ENCODE measurements at places on chromosomes 7 and 10. TPM values are rescaled to one million over a fixed set of nuclear protein-coding genes. Genes with fewer than 3 reads are reported as not detected.

GRCh38 chr7:5183899-5184298, 6.1 kb upstream of the WIPI2 start:
- no peak for DNase-seq

The IL6 gene
- 20.7 TPM for total RNA-seq

- DNase-seq: no peak
Observed at GRCh38 chr10:71831646-71832552, 19.2 kb downstream of the PSAP start.

The ANKRD30A gene
- not detected for total RNA-seq

The NPC1L1 gene
- 46.0 TPM for total RNA-seq

DNA sequence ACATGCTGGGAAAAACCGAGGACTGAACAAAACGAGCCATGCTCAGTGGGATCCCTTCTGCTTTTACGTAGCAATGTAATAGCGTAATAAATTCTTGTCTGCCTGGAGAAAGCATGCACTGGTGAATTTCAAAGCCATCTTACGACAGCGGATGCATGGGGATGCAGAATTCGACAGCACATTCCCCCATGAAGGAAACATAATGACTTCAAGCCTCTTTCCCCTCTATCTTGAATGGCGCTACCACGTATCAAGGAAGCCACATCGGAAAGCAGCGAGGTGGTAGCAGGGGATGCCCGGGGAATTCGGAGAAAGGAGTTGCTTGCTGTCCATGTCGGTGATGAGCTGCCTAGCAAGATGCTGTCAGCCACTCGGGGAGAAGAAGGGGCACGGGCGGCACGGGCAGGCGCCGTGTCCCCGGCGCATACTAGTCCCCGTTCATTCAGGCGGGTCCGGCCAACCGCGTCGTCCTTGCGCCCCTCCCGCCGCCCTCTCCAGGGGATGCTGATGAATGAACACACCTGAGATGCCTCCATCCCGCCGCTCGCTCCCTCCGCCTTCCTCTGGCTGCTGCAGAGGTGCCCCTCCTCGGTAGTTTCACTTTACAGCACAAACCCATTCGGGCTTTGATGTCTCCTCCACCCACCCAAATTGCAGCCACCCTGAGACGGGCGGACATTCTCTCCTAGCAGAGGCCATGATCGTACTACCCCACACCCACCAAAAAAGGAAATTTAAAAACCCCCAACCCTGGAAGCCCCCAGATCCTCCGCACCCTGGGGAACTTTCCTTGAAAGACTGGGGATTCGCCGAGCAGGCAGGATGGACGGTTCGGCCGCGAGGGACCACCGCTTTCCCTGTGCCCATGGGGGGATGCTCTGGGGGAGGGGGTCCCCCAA, 644 bp downstream of the SORBS1 start:
- DNase-seq: peak; percentile 38

The BTBD16 gene
- not detected for total RNA-seq

GRCh38 chr10:130243015-130243414, 106.8 kb downstream of the GLRX3 start:
- DNase-seq: no peak

The AMPH gene
- total RNA-seq: not detected

DNA sequence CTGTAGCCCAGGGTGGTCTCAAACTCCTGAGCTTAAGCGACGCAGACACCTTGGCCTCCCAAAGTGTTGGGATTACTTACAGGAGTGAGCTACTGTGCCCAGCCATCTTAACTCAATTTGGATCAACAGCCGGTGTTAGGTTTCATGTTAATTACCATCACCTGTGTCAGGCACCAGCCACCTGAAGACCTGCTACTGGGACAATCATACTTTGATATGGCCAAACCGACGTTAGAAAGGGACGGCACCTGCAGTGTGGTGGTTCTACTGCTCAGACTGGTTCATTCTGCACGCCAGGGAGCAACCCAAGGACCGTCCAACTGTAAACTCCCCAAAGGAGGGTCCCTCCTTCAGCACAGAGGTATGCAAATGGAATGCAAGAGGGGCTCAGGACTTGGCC, 74.2 kb upstream of the CYTH3 start:
- DNase-seq: no peak

- no peak for DNase-seq
Observed at GRCh38 chr7:133699386-133699785, 427.8 kb upstream of the LRGUK start.

GRCh38 chr10:111873621-111874135, 309.9 kb downstream of the GPAM start:
- DNase-seq: no peak

DNA sequence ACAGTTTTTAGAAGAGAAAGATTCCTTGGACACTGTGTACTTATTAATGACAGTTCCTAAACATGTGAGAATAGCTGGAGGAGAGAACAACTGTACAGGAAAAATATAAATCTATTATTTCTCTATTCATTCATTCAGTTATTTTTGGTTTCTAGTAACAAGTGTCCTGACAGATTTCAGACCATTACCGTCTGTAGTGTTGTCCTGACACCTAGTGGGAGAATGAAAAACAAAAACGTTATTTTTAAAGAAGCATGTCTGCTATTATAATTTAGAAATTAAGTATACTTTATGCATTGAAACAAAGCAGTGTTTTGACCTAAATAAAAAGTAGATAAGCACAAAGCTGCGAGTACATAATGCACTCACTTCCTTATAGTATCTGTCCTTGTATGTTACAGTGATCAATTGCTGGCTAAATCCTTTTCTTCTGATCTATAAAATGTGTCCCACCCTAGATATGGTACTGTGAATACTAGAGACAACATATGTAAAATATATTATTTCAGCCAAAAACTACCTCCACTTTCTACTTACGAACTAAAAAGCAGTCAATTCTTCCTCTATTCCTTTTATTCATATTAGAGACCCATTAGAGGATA, 575.6 kb downstream of the ARL4A start:
- peak; percentile 25 for DNase-seq

DNA sequence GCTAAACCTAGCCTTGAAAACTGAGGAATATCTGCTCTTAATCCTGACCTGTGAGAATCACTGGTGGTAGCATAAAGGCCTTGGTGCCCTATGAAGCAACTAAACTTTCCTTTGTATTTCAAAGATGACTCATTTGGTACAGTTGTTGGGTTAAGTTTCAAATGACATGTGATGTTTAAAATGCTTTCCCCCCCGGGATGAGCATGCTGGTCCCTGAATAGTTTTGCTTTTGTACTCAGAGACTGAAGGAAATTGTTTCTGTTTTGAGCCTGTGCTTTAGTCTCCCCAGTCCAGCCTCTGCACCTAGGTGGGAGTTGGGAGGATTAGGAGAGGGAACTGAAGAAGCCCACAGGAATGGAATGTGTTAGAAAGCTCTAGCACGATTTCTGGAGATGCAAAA, 258.9 kb upstream of the NPY start:
- no peak for DNase-seq

DNA sequence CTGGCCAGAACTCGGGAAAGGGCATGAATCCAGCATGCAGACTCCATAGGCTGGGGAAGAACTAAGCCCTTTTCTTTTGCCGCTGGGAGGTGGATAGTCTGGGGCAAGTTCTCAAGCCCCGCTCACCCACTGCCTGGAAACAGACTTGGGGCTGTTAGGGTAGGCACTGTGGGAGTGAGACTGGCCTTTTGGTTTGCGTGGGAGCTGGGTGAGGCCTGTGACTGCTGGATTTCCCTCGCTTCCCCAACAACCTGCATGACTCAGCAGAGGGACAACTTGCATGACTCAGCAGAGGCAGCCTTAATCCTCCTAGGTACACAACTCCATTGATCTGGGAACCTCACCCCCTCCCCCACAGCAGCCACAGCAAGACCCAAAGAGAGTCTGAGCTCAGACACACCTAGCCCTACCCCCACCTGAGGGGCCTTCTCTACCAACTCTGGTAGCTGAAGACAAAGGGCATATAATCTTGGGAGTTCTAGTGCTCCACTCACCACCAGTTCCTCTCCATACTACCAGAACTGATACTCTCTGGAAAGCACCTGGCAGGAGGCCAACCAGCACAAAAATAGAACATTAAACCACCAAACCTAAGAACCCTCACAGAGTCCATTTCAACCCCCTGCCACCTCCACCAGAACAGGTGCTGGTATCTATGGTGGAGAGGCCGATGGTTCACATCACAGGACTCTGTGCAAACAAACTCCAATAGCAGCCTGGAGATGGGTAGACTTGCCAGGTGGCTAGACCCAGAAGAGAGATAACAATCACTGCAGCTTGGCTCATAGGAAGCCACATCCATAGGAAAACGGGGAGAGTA, 81.4 kb upstream of the LAMB4 start:
- DNase-seq: peak; percentile 66

GRCh38 chr10:70109064-70109729, 23.4 kb downstream of the AIFM2 start:
- no peak for DNase-seq

DNA sequence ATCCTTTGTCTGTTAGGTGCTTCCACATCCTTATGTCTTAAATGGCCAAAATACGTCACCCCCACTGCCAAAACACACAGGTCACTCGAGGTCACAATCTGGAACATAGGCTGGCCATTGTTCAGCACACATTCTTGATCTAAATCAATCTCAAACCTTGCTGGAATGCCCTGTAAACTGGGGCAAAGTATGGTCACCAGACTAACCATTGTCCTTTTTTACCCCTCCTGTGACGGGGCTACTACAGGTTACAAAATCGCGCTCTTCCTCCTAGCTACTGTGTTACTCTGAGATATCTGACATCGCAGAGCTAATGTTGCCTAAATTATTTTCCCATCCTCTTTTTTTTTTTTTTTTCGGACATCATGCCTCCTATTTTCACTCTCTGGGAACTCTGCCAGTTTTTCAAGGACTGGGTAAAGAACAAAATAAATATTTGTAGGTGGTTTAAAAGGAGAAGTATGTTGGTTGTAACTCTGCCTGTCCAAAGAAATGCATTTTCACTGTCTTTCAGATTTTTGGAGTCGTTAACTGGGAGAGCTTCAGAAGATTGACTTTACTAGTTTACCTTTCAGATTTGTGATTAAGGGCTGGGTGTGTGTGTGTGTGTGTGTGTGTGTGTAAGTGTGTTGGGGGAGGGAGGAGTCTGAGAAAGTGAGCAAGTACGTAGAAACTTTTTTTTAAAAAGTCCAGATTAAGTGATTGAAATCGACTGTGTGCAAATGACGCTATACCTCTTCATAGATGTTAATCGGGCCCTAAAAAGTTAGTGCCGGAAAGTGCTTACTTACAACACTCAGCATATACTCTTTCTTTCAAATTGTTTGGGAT, 942 bp upstream of the KIAA1217 start:
- peak; percentile 61 for DNase-seq

GRCh38 chr10:129922598-129923123, 41.4 kb downstream of the EBF3 start:
- no peak for DNase-seq

The PRR15 gene
- total RNA-seq: 76.1 TPM

- no peak for DNase-seq
Observed at GRCh38 chr7:116438267-116438666, 61.3 kb upstream of the CAV2 start.

DNA sequence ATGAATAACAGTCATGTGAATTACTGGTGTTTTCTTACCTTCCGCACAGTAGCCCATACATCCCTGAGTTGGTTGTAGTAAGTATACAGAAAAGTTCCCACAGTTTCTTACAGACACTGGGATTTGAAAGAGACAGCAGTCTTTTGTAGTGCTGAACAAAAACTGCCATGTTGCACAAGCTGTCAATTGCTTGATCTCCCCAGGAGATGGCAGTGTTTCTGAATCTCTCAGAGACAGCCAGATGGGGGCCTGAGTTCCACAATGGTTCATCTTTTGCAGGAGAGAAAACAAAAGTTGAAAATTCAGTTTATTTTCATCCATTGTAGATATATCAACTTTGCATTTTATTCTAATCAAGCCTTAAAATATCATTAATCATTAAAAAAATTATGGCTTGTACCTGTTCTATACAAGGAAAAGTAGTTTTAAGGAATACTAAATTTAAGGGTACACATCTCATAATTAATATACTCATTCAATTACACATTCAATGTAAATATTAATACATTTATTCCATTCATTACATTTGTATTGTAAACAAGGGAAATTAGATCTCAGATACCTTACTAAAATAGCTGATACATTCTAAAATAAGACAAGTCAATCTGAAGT, 14.5 kb downstream of the VWDE start:
- DNase-seq: peak; percentile 73

The PDGFA gene
- 6.4 TPM for total RNA-seq

The TMEM213 gene
- 9.8 TPM for total RNA-seq

GRCh38 chr7:7351832-7352231, 169.5 kb downstream of the C1GALT1 start:
- DNase-seq: no peak

GRCh38 chr7:22318376-22318775, 38.6 kb downstream of the RAPGEF5 start:
- no peak for DNase-seq

The AMZ1 gene
- total RNA-seq: 0.12 TPM

The PNLIPRP2 gene
- total RNA-seq: not detected

DNA sequence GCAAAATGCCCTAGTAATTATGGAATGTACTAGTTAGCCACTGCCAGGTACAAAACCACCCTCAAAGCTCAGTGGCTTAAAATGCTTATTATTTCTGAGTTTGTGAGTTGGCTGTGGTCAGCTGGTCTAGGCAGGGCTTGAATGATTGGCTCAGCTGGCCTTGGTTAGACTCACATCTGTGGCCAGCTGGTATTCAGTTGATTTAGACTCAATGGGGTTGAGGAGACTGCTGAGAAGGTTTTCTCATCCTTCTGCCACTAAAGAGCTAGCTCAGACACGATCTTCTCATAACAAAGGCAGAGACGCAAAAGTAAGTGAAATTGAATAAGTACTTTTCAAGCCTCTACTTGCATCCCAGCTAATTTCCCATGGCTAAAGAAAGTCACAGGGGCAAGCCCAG, 57.1 kb upstream of the CYP2C18 start:
- no peak for DNase-seq

GRCh38 chr7:87837597-87837996, 38.6 kb downstream of the SLC25A40 start:
- DNase-seq: no peak

The C7orf33 gene
- total RNA-seq: not detected

GRCh38 chr7:91784469-91784868, 96.0 kb downstream of the MTERF1 start:
- DNase-seq: no peak

- no peak for DNase-seq
Observed at GRCh38 chr10:12431151-12432101, 82.1 kb downstream of the CAMK1D start.

- DNase-seq: no peak
Observed at GRCh38 chr10:69874449-69874848, 72.7 kb downstream of the COL13A1 start.

DNA sequence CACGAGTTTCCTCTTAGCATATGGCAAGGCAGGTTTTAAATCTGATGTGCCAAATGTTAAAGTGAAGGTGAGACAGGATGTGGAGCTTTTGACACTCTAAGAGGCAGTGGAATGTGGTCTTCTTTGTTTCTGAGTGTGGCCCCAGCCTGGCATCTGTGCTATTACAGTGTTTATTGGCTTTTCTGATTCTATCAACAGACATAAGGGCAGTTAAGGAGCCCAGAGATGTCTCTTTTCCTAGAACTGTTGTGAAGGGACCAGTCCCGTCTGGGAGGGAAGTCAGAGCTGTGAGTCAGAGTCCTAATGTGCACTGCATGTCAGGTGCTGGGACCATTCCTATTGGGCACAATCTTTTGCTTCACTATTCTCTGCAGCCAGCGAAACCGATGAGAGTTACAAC, 32.5 kb downstream of the TRUB1 start:
- no peak for DNase-seq

The MACC1 gene
- 199 TPM for total RNA-seq

The WNT8B gene
- total RNA-seq: not detected
